ENCODE measurements at places on chromosomes 5 and 9.

DNA sequence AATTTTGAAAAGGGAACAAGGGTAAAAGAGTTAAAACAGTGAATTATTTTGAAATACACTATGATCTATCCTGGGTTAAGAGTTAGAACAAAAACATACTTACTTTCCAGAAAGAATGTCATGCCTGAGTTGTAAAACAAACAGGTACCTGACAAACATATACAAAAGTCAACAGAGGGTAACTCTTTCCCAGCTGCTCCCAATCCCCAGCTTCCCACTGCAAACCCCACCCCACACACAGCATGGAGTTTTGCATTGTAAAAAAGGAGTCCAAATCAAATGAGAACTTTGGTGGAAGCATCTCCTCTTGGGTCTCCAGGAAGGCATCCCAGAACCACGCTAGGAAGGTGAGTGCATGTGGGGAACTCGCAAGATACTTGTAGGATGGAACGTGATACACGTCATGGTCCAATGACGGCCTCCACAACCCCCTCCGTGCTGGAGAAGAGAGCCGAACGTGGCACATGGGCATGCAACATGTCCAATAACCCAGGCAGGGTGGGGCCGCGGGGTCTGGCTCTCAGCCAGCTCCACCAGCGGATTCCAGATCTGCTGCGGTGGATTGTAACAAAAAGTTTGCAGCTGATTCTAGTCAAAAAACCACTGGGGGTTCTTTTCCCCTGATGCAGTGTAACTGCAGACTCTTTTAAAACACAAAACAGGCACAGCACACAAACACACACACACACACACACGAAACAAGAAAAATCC is 55.8 kb downstream of the EPB41L4B start:
- no peak for DNase-seq

- no peak for DNase-seq
Measured at GRCh38 chr5:67021962-67022361, 174.6 kb downstream of the CD180 start.

- DNase-seq = peak; percentile 71
Measured at GRCh38 chr5:154179846-154180710, 10.5 kb upstream of the GALNT10 start.

DNA sequence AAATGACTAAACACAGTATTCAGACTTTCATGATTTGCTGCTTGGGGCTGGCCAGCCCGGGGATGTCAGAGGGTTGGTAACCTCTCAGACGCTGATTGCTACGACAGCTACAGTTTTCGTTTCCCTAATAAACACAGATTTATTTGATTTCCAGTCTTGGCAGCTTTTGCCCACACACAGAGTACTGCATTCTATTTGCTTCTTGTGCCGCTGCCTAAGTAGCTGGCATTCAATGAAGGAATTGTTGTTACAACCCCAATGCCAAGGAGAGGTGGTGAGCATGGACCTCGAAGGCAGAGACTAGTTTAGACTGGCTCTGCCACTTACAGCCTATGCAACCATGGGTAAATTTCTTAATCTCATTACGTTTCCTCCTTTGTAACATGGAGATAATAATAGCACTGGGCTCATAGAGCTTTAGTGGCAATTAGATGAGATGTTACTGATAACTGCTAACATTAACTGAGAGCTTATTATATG is 247.1 kb upstream of the PANK3 start:
- no peak for DNase-seq

GRCh38 chr5:134708301-134708700 is 30.0 kb upstream of the CAMLG start:
- no peak for DNase-seq

GRCh38 chr5:72204946-72205345 is 97.7 kb downstream of the MAP1B start:
- no peak for DNase-seq

- DNase-seq = no peak
Measured at GRCh38 chr9:27701587-27701986, 128.3 kb upstream of the C9orf72 start.

- no peak for DNase-seq
Measured at GRCh38 chr9:134778156-134778555, 102.5 kb upstream of the FCN2 start.

GRCh38 chr5:7529880-7530279 is 133.9 kb downstream of the ADCY2 start:
- no peak for DNase-seq

GRCh38 chr9:132997591-132997990 is 19.1 kb downstream of the GFI1B start:
- no peak for DNase-seq

DNA sequence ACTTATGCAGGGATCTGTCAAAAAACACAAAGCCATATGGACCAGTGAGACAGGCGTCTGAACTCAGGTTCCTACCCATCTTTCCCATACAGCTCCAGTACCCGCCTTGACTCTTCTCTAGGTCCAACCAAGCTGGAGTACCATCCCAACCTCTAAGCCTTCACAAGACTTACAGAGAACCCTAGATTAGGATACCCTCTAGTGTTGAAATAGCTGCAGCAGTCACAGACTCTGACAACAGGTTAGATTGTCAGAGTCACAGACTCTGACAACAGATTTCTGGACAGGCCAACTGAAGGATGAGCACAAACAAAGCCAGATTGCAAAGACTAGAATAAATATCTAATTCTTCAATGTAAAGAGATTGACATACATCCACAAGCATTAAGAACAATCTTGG is 266.1 kb downstream of the GRIA1 start:
- DNase-seq = peak; percentile 11

GRCh38 chr5:19770396-19770795 is 217.6 kb downstream of the CDH18 start:
- no peak for DNase-seq

GRCh38 chr5:122882831-122883230 is 37.4 kb downstream of the SNX24 start:
- no peak for DNase-seq

- no peak for DNase-seq
Measured at GRCh38 chr5:27491047-27491446, 452.7 kb upstream of the CDH9 start.

DNA sequence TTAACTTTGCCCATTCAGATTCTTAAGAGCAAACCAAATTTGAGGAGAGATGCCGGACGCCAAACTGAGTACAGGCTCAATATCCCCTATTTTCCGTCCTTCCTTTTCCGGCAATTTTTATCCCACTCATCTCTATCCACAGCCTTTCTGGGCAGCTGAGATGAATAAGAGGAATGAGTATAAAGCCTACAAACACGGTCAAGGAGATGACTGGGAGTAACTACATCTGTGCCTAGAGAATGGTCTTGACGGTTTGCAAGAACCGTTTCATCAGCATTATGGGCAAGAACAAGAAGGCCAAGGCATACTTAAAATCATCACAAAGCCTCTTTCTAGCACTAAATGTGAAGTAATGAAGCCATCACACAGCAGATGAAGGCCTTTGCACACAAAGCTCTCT is 227.3 kb downstream of the DCP2 start:
- DNase-seq = no peak

- DNase-seq = no peak
Measured at GRCh38 chr9:113788616-113789330, 87.3 kb upstream of the ZNF618 start.

- DNase-seq = no peak
Measured at GRCh38 chr5:95915999-95916686, 45.5 kb downstream of the ELL2 start.

GRCh38 chr5:39469176-39469575 is 44.4 kb upstream of the DAB2 start:
- no peak for DNase-seq

- peak; percentile 5 for DNase-seq
Measured at GRCh38 chr5:143126174-143127019, 277.1 kb downstream of the NR3C1 start.

GRCh38 chr9:12141422-12141821 is 551.8 kb upstream of the TYRP1 start:
- peak; percentile 8 for DNase-seq

DNA sequence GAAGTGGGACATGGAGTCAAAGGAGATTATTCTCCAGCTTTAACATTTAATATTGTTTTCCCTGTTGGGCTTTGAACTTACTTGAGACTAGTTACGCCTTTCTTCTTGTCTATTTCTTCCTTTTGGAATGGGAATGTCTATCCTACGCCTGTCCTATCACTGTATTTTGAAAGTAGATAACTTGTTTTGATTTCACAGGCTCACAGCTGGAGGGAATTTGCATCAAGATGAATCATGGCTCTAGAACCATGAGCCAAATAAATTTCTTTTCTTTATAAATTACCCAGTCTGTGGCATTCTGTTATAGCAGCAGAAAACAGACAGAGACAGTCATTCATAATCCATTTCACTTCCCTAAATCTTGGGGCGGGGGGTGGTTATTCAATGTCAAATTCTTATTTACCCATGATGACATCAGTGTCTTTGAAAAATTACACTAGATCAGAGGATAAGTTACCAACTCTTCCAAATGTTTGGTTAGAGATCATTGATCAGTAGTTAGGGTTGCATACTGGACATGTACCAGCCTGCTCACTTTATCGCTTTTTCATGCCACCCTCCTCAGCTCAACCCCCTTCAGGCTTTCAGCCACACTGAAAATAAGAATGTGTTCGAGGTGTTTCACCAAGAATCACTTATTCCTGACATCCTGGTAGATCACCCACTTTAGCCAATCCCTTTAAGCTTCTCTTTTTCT is 419.6 kb upstream of the PIK3R1 start:
- no peak for DNase-seq
